NCI-H460 (cell line): ENCODE measurements at places on chromosomes 7 and 10.

- DNase-seq, result no peak
Measured at GRCh38 chr10:110209926-110210673, 2.7 kb downstream of the MXI1 start.

DNA sequence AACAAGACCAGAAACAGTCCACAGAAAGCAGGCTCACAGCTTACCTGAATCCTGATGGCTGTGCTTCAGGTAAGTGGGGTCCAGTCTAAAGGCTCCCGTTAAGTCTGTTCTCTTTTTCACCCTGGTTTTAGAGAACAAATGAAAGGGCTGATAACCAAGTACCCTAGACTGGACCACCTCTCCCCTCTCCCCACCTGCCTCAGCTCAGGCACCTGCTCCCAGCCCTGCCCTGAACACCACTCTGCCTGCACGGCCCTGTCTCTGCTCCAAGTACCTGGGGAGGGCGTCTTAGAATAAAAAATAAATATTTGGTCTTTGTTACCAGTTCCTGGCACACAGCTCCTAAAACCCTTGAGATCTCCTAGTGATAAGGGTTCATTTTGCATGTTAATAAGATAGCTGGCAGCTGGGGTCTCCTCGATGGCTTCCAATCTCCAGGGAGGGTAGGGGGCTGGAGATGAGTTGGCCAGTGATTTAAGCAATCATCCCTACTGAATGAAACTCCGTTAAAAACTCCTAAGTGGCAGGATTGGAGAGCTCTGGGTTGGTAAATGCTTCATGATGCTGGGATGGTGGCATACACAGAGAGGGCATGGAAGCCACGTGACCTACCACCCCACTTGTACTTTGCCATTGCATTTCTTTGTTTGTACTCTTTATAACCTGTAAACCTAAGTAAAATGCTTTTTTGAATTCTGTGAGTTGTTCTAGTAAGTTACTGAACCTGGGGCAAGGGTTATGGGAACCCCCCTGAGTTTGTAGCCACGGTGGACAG, 29.8 kb upstream of the FIGNL1 start:
- no peak for DNase-seq

DNA sequence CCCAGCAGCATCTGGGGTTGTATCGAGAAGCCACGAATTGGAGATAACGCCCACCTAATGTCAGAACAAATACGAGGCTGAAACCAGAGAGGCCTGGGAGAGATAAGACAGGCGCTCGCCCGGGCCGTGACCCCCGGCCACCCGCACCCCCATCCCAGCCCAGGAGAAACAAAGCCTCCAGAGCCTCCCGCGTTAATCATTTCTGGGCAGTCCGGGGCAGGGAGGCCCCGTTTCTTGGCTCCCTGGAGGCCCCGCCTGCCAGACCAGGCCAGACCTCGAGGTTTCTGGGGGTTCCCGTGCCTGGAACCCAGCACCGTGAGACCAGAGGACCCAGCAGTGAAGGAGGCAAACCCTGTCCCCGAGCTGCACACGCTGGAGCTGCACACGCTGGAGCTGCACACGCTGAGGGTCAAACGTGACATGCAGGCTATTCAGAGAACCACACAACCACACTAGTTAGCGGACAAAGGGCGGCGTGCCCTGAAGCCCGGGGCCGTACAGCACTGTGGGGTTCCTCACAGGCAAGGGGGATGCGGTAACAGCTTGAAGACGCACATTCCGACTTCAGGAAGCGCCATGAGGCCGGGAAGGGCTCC, 53.4 kb downstream of the FOXL3 start:
- DNase-seq, result no peak

DNA sequence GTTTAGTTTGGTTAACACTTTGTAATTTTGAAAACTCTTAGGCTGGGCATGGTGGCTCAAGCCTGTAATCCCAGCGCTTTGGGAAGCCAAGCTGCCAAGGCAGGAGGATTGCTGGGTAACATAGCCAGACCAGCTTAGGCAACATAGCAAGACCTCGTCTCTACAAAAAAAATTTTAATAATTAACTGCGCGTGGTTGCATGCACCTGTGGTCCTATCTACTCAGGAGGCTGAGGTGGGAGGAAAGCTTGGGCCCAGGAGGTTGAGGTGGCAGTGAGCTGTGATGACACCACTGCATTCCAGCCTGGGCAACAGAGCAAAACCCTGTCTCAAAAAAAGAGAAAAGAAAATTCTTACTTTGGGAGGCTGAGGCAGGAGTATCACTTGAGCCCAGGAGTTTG, 18.2 kb downstream of the MYOZ1 start:
- DNase-seq, result no peak

DNA sequence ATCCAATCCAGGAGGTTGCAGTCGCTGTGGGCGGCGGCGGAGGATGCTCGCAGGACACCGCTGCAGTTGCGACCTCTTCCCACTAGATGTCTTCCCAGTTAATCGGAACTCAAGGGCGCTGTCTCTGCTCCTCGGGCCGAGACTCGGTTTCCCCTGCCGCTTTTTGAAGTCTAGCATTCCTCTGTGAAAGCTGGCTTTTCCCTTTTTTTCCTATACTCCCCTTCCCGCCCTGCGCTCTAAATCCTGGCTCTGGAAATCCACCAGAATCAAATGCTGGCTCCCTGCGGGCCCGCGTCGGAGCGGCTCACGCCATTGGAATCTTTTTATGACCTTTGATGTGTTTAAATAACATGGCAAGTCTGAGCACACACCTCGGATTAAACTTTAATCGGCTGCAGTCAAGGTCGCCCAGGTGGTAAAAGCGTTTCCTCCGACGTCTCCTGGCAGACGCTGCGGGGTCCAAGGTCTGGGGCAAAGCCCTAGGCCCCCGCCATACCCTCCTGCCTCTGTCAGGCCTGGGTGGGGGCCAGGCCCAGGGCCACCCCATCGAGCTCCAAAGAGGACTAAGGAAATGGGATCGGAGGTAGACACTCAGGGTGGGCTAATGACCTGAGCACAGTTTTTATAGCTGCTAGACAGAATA, 10.7 kb upstream of the HOXA13 start:
- peak; percentile 53 for DNase-seq

- no peak for DNase-seq
Measured at GRCh38 chr10:112223725-112224124, 40.2 kb upstream of the GPAM start.

GRCh38 chr7:39451901-39452300, 114.3 kb upstream of the YAE1 start:
- no peak for DNase-seq

DNA sequence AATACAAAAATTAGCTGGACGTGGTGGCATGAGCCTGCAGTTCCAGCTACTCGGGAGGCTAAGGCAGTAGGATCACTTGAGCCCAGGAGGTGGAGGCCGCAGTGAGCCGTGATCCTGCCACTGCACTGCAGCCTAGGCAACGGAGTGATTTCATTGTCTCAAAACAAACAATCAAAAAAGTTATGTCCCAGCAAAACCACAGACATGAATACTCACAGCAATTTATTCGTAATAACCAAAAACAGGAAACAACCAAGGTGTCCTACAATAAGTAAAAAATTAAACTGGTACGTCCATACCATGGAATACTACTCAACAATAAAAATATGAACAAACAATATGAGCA, 11.6 kb upstream of the CYTH3 start:
- DNase-seq, result no peak

DNA sequence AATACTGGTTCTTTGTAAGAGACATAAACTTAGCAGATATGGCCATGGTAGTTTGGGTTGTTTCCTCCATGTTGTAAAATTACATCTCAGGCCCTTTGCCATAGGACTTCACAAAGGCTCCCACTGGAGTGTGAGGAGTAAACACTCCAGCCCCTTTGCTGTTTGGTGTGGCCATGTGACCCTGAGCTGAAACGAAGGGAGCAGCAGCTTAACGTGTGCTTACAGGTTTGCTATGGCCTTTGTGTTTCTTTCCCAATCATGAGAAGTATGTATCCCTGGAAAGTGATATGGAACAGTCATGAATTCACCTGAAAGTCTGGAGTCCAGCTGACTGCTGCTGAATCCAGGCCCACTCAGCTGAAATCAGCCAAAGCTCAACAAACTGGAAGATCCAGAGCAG, 23.8 kb upstream of the SFTPA1 start:
- no peak for DNase-seq

DNA sequence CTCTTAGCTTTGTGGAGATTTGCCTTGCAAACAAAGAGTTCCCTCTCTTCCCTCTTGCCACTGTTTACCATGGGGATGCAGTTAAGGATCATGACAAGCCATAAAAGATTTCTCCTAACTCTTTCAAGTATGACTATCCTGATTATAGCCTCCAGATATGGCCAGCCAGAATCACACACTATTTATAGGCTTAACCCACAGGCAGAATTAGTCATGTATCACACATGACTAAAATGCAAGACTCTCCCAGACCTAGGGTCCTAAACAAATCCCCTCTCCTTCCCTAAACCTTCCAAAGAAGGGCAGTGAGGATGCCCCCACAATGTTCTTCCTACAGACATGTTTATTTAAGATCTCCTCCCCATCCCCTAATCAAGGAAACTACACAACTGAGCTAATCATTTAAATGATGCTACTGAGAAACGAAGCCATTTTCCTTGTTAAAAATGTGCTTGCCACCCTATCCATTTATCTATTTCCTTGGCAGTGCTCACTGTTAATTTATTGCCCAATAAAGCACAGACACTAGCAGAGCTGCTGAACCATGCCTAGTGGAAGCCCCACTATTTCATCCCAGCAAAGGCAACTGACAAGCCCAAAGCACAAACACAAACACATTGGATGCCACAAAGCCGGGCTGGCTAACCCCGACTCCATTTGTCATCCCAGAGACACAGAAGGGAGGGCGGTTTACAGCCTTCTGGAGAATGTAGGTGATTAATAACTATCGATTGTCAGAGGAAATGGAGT, 363.4 kb downstream of the KCNMA1 start:
- DNase-seq, result no peak

GRCh38 chr7:25929448-25929847, 222.6 kb upstream of the NFE2L3 start:
- DNase-seq, result no peak

DNA sequence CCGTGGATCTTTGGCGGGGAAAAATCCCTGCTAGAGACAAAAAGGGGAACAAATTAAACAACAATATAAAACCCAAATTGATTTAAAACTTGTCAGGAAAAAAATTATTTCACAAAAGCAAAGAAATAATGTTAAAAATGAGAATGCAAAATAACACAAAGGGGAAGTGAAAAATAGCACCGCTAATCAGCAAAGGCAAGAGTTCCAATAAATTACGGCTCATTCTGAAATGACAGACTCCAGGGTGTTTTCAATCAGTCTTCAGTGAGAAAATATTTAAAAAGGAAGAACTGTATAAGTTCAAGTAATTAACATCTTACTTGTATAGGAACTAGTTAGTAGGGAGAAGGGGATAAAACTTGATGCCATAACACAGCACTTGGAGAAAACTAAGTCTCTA, 336.8 kb downstream of the LRRTM3 start:
- no peak for DNase-seq

GRCh38 chr10:62000726-62001125, 99.2 kb downstream of the ARID5B start:
- DNase-seq, result no peak

- DNase-seq, result no peak
Measured at GRCh38 chr10:128605180-128605579, 479.0 kb upstream of the MKI67 start.

DNA sequence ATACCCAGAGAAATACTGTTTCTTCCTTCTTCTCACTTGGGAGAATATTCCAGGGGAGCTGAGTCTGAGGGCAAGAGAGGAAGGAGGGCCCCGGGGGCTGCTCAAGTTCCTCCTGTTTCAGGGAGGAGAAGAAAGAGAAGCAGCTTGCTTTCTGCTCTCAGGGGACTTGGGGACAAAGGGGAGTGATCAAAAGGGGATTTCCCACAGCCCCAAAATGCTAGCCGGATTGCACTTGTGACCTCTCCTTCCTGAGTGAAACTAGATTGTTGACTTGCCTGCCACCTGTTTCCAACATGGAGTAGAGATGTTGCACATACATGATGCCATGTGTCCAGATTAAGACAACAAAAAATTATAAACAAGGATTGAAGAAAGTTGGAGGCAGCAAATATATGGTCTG, 28.7 kb upstream of the PDCD4 start:
- DNase-seq, result no peak

GRCh38 chr7:73717991-73718405, 1.5 kb downstream of the STX1A start:
- DNase-seq, result peak; percentile 93

DNA sequence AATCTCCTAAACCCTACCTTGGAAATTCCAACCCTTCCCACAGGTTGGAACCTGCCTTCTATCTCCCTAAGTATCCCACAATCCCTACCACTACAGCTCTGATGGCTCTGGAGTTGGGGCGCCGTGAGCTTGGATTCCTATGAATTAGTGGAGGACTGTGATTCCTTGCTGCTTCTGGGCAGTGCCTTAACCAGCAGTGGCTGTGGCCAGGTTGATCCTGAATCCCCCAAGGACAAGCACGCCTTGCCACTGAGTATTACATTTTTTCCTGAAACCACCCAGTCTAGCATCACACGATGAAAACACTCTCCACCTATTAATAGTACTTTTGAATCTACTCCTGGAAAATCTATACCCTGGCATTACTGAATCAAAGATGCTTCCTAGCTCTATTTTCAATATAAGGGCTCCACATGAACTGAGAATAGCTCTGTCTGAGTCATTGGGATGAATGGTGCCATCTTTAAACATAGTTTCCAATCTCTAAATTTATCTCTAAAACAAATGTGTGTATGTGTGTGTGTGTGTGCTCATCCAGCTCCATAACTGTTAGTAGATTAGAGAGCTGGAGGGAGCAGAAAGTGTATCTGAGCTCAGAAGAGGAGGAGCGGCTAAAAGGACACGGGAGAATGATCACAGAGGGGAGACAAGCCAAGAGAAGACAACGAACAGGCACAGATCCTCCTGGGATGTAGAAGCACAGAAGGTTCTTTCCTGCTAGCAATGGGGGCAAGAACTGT, 11.9 kb upstream of the INPP5F start:
- no peak for DNase-seq

- no peak for DNase-seq
Measured at GRCh38 chr10:92430103-92430502, 139.1 kb downstream of the MARCHF5 start.

DNA sequence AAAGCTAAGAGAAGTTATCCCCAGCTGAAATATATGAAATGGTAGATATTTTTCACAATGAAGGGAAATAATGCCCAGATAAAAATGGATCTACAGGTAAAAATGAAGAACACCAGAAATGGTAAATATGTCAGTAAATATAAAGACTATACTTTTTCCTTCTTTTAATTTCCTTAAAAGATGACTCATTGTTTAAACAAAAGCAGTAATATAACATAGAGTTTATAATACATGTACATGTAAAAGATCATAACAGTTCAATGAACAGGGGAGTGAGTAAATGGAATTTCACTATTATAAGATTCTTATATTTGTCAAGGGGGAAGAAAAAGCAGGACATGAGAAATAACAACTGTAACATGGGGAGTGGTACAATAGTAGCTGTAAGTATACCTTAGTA, 7.4 kb downstream of the POT1 start:
- DNase-seq, result no peak

DNA sequence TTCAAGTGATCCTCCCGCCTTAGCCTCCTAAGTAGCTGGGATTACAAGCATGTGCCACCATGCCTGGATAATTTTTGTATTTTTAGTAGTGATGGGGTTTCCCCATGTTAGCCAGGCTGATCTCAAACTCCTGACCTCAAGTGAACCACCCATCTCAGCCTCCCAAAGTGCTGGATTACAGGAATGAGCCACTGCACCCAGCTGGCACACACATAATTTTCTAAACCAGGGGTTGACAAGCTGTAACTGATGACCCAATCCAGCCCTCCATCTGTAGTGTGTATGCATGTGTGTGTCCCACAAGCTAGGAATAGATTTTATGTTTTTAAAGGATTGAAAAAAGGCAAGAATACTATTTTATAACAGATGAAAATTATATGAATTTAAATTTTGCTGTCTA, 125.9 kb upstream of the INSYN2A start:
- DNase-seq, result no peak
